ENCODE measurements at places on chromosomes 1 and 21.

DNA sequence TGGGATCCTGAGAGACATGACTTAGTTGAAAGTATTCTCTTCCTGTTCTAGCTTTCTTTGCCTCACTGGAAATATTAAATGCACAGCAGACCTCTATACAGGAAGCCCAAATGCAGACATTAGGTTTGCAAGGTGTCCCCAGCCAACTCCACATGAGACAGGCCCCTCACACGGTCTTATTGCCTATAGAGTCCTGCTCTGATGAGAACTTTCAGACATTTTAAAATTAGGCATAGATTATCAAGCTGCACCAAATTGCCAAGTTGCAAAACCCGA, 251.9 kb upstream of the C1orf105 start:
- no peak for DNase-seq

DNA sequence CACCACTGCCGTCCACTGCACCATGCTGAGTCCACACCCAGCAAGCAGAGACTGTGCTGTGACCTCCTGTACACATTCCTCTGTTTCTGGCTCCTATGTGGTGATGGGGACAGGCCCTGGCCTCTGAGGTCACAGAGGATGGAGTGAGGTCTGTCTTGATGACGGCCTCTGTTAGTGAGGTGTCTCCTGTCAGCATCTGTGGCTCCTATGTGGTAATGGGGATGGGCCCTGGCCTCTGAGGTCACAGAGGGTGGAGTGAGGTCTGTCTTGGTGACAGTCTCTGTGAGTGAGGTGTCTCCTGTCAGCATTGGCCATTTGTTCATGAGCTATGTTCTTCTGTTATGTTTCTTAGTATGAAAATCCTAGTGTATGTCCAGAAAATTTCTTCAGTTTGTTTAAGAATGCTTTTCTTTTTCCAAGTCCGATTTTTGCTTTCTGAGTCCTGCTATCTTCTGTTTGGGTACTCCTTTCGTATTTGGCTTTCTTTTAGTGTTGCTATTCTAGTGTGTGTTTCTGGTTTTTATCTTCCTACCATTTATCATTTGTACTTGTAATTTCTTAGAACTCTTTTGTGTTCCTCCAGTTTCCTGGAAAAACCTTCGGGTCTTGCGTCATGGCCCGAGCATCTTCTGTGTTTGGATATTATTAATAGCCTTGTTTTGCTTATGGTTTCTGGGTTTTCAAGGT, 13.4 kb downstream of the SNAP47 start:
- no peak for DNase-seq

DNA sequence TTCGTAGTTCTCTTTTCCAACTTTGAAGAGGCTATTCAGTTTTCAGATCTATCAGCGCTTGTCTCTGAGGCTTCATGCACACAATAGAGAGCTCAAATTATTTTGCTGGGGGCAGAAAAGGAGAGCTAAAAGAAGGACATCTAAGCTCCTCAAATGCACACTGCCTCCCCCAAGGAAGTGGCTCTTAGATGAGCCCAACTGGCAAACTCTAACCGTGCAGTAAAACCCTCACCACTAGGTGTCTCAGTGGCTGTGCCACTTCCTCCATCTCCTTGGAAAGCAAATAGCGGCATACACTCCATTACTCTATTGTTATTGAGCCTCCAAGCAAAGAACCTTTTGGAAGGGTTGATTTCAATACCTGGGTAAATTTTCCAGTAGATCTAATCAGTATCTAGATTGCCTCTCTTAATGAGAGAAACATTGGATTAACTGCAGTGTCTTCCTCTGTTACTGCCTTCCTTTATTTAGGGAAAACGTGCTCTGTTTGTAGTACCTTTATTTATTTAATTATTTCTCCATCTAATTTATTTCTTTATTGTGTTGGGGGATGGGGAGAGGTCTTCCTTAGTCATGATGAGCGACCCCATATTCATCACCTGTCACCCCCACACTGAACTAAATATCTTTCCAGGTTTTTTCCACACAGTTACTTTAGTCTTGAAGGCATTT, 9.2 kb upstream of the SFPQ start:
- peak; percentile 51 for DNase-seq

GRCh38 chr1:53766831-53767405, 28.0 kb upstream of the GLIS1 start:
- DNase-seq: no peak

DNA sequence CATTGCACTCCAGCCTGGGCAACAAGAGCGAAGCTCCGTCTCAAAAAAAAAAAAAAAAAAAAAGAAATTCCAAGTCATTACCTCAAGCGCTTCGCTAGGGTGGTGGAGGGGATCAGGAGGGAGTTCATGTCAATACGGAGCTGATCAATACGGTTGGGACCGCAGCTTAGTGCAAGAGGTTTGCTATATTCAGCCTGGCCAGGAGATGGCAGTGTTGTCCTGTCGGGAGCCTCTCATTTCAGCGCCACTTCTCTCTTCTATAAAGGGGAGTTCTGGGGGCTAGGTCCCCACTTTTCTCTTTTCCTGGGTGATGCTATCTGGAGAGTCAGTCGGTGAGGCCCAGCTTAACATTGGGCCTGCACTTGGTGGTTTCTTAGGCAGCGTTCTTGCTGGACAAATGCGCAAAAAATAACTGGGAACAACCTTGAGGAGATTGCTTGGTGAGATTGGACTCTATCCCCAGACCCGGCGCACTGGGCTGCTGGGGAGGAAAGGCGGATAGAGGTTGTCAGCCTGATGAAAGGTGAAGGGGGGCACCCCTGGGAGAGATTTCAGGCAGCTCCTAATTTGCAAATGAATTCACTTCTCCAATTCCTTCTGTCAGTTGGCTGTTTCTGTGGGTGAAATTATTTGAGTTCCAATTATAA, 40.4 kb downstream of the KIAA0040 start:
- DNase-seq: peak; percentile 65

- DNase-seq: no peak
Observed at GRCh38 chr1:54307305-54307704, 98.9 kb downstream of the SSBP3 start.

- no peak for DNase-seq
Observed at GRCh38 chr1:91334856-91335255, 69.8 kb downstream of the HFM1 start.

DNA sequence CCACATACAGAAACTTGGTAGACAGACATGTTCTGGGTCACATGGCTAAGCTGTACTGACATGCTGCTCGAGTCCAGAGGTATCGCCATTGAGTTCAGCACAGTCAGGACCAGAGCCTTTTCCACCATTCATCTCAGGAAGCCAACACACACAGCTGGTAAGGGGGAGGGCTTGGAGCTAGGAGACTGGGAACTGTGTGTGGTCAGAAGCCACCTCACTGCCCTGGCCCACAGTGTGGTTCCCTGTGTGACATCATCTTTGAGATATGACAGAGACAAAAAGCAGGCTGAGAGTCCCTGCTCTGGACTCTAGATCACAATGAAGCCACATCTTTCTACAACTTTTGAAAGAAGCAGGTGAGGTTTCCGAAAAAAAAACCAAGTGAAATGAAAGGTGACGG, 107.2 kb downstream of the SIM2 start:
- no peak for DNase-seq

DNA sequence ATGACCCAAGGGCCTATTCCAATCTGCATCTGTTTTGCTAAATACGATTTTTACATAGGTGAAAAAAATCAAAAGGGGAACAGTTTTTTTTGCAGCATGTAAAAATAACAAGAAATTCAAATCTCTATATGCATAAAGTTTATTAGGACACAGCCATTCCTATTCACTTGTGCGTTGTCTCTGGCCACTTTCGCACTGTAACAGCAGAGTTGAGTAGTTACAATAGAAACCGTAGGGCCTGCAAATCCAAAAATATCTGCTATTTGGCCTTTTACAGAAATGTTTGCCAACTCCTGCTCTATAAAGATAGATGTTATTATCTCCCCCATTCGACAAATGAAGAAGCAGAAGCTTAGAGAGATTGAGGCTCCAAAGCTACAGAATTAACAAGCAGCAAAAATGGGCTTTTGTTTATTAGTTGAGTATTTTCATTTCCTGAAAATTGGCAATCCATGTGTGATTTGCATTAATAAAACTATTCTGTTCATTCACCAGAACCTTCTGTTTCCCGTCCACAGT, 5.5 kb downstream of the DYNLT5 start:
- no peak for DNase-seq

DNA sequence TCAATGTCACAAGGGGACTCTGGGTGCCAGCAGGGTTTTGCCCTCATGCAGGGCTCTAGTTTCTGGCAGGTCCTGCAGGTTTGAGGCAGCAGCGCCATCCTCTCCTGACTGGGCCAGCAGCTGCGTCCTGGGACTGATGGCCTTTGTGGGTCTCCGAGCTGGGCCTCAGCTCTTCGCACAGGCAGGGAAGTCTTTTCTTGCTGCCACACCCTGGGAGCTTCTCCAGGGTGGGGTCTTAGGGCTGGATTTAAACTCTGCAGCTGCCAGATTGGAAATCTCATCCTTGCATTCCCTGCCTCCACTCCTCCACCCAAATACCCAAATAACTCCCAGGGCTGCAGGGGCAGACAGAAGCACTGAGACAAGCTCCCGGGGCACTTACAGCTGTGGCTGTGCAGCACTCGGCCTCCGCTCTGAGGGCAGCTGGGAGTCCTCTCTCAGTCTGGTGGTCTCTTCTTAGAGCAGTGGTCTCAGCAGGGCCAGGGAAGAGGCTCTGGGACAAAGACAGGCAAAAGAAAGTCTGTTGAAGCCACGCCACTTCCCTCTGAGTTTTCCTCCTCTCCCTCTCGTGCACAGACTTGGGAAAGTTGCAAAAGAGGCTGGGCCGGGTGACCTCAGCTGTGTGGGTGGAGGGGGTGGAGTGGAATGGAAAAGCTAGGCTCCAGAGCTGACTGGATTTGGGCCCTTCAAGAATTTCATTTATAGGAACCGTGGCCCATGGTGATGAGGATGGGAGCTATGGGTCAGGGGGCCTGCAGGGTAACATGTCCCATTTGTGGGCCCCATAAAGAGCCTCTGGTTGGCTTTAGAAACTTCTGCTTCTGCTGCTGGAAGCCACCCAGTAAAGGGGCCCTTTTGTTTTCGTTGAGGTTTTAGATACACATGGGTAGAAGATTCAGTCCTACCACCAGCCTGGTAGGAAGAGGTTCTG, at the start of gene RAB7B:
RAB7B (minus strand) TSS at position 525 of the 931 bp plus-strand sequence. CDS start 9,260 bp downstream, outside the sequence.
- DNase-seq: peak; percentile 68

DNA sequence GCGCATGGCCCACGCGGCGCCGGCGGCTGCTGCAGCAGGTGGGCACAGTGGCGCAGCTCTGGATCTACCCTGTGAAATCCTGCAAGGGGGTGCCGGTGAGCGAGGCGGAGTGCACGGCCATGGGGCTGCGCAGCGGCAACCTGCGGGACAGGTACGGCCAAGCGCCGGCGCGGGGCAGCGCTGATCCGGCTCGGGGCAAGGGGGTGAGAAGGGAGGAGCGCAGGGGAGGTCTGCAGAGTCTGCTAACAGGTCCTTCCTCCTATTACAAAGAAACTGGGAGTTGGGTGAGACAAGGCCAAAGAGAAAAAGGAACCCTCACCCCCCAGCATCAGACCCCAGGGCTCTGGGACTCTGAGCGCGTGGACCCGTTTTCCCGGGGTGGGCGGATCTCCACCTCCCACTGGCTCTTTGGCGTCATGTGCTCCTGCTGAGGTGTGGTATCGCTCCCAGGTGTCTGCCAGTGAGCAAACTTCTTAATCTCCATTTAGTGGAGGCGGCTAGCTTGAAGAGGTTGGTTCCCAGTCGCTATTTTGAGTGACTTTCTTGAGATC, 431 bp downstream of the MTARC1 start:
- DNase-seq: peak; percentile 86

GRCh38 chr1:238950784-238951183, 435.6 kb upstream of the CHRM3 start:
- peak; percentile 9 for DNase-seq

DNA sequence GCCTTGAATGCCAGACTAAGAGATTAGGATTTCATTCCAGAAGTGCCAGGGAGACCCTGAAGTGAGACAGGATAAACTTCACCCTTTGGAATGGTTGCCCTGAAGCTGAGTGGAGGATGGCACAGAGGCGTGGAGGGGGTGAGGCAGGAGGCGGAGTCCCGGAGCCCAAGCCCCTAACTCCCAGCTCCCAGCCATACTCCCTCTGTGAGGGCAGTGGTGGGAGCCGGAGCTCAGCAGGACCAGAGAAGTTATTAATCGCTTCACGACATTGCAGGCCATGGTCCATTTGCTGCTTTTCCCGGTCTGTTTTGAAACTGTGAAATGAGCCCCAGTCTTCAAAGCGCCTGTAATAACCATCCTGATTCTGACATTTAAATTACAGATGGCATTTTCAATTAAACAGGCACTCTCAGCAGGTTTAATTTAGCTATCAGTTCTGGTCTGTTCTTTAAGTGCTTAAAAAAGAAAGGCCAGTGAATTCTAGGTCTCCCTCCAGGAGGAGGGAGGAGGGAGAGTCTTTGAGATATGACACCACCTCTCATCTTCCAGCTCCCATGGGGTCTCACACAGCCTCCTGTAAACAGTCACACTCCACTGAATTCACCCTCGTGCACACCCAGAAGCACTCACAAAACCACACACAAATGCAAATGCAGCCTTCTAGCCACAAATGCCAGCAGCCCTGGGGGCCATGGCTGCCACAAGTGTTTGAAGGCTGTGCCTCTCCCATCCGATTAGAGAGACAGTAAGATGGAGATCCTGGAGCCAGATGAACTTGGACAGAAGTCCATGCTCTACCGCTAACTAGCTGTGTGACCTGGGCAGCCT, 19.6 kb downstream of the FBXO2 start:
- no peak for DNase-seq

GRCh38 chr1:145855426-145855948, 3.4 kb downstream of the PIAS3 start:
- DNase-seq: no peak

DNA sequence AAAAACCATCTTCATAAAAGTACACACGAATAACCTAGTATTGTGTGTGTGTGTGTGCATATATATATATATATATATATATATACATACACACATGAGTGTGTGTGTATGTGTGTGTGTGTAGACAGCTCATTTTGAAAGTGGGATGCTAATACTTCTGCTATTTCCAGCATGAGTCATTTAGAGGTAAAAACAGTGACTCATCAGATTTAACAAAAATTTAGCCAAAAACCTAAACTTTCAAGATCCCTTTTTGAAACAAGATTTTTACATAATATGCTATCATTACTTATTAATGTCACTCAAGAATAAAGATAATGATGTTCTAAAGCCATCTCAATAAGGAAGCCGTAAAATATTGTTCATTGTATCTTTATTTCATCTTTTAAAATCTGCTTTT, 35.6 kb upstream of the ADGRL4 start:
- no peak for DNase-seq

- no peak for DNase-seq
Observed at GRCh38 chr1:110627764-110628163, 21.6 kb upstream of the KCNA2 start.

Data from T47D (cell line).